ENCODE measurements at places on chromosomes 12 and 14. TPM values are rescaled to one million over a fixed set of nuclear protein-coding genes. Genes with fewer than 3 reads are reported as not detected.

DNA sequence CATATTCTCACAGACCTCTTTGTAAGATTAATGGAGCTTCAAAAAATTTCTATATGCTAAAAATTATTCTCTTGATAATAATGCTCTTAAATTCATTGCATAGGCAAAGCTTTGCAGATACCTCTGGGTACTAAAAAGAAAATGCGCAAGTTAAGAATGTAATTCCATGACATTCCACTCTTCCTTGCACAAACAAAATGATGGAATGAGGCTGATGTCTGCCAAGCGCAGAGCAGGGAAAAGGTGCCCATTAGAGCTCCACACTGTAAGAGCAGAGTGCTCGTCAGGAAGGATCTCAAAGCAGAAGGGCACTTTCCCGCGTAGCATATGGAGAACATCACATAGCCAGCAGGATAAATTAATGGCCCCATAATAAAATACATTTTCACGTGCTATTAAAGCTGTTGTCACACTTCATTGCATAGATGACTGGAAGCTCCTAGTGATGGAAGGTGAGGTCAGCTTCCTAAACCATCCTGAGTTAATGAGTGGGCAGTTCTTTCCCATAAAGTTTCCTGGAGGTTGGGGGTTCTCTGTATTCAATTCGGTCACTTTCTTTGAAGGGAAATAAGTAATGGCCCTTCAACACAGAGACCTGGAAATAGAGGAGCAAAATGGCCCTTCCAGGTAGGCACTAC lies 1058.9 kb downstream of the GALC start:
- no peaks in the 10 kb centered on the region for H3K4me1 ChIP-seq
- no peak overlapping the region for H3K27ac ChIP-seq
- no peaks in the 10 kb centered on the region for H3K27me3 ChIP-seq
- H3K36me3 ChIP-seq: no peaks in the 10 kb centered on the region

DNA sequence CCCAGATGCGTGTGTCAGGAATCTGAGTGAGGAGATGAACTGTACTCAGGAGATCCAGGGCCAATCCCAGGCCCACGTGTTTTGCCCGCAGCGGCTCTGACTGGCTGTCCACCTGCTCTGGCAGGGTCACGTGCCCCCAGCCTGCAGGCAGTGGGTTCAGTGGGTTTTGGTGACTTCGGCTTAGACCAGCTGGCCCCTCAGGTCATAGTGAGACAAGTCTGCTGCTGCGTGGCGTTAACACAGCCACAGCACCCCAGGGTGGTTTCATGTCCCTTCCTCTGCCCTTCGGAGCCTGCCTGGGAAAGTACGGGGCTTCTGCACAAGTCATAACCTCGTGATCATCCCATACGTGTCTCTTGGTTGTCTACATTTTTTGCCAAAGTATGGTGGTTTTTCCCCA lies 2.6 kb downstream of the FBRSL1 start:
- no peaks in the 10 kb centered on the region for H3K36me3 ChIP-seq
- no peak for DNase-seq
- H3K4me3 ChIP-seq: no peak overlapping the region
- no peak overlapping the region for H3K27ac ChIP-seq
- no peaks in the 10 kb centered on the region for H3K27me3 ChIP-seq

- DNase-seq: no peak
- H3K27me3 ChIP-seq: no peaks in the 10 kb centered on the region
- H3K4me3 ChIP-seq: no peak overlapping the region
- H3K4me1 ChIP-seq: peaks cover 40% of the 10 kb centered on the region
- no peaks in the 10 kb centered on the region for H3K36me3 ChIP-seq
These were observed 13.6 kb downstream of the TTC8 start for GRCh38 chr14:88838015-88838414.

DNA sequence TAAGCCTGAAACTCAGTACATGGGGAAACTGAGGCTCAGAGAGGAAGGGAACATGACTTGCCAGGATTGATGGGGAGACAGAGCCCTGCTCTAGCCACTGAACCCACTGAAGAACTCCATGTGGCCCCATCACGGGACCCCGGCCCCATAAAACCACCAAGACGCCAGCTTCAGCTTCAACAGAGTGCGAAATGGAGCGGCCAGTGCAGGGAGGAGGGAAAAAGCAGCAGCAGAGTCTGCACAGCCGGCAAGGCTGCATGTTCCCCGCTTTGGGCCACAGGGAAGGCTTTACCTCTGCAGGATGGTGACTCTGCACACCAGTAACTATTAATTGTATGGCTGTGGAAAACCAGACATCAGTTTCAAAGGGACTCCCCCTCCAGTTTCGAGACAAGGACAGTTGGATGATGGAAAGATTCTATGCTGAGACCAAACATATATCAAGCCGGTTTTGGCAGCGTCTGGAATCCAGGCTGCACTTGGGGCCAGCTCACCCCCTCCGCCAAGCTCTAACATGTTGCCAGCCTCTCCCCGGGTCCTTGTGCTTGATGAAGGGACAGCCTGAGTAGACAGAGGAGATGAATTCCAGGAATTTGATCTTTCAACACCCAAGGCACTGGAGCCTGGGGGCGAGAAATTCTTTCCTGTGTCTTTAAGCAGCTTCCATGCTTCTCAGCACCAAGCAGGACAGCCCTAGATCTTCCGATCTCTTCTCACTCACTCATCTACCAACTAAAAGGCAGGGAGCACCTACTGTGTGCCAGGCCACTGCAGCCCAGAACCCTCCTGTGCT lies 55.7 kb upstream of the BCL11B start:
- H3K4me3 ChIP-seq: no peak overlapping the region
- H3K36me3 ChIP-seq: no peaks in the 10 kb centered on the region
- no peak overlapping the region for H3K27ac ChIP-seq
- no peaks in the 10 kb centered on the region for H3K27me3 ChIP-seq
- H3K4me1 ChIP-seq: no peaks in the 10 kb centered on the region

The MYH6 gene
- not detected for total RNA-seq

Measured in thyroid gland (tissue), 4 donors.